ENCODE measurements at places on chromosomes 6 and 20. TPM values are rescaled to one million over a fixed set of nuclear protein-coding genes. Genes with fewer than 3 reads are reported as not detected.

GRCh38 chr6:113291751-113292445 lies 565.2 kb upstream of the MARCKS start:
- H3K4me3 ChIP-seq = no peak overlapping the region
- H3K27me3 ChIP-seq = no peaks in the 10 kb centered on the region
- no peaks in the 10 kb centered on the region for H3K36me3 ChIP-seq
- no peaks in the 10 kb centered on the region for H3K4me1 ChIP-seq

DNA sequence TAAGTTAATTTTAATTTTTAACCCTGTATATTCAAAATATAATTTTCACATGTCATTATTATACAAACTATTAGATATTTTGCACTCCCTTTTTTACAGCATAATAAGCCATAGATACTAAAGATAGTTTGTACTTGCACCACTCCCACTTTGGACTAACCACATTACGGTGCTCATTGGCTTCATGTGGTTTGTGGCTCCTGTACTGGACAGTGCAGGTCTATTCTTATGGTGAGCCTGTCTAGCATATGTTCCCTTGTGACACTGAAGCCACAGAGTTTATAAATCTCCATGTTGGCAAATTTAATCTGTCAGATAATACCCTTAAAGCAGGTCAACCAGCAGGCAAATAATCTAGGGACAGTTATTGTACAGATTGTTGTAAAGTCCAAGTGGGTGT lies 354.4 kb upstream of the KCNQ5 start:
- no peak for DNase-seq
- no peak overlapping the region for H3K4me3 ChIP-seq
- no peaks in the 10 kb centered on the region for H3K27me3 ChIP-seq

DNA sequence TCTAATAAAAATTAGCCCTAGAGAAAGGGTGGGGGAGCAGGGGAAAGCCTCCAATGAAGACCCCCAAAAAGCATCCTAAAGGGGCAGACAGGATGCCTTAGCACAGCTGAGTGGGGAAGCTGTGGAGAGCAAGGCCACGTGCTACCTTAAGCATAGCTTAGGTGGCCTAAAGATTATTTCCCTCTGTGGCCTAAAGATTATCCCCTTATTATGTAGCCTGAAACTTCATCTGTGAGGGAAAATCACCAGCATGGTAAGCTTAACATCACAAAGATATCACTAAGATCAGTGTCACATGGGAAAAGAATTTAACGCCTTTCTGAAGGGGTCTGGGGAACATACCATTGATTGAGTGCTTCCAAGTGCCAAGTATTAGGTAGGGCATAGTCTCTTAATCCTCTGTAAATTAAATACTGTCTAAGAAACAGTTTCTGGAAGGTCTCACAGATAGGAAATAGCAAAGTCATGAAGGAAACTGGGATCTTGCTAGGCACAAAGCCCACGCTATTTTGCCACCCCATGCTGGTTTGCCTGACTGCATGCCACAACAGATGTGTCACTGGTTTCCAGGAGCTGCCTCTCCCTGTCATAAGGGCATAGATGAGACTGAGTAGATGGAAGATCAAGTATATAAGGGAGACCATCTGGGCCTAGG lies 170.0 kb downstream of the HACE1 start:
- no peaks in the 10 kb centered on the region for H3K4me1 ChIP-seq
- H3K36me3 ChIP-seq = no peaks in the 10 kb centered on the region
- no peak overlapping the region for H3K27ac ChIP-seq
- H3K27me3 ChIP-seq = no peaks in the 10 kb centered on the region
- no peak for DNase-seq
- no peak overlapping the region for H3K4me3 ChIP-seq

DNA sequence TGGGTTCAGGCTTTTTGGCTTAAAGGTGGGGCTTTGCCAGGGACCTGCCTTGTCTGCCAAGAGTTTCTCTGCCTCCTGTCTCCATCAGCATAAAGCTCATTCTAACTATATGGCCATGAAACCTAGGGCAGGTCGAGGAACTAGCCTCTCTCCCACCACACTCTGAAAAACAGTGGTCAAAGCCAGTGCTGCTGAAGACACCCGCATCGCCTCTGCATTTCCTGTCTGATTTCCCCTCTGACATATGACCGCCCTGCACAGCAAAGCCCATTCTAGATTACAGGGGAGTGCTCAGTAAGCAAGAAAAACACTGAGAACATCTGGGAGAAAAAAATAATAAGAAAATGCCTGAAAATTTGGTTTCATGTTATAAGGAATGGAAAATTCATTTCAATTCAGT lies 573.6 kb downstream of the PRKN start:
- no peaks in the 10 kb centered on the region for H3K36me3 ChIP-seq
- no peak overlapping the region for H3K27ac ChIP-seq
- H3K4me1 ChIP-seq = peaks cover 6% of the 10 kb centered on the region
- H3K4me3 ChIP-seq = no peak overlapping the region
- DNase-seq = no peak
- H3K27me3 ChIP-seq = no peaks in the 10 kb centered on the region

GRCh38 chr6:141403103-141403502 lies 729.6 kb upstream of the GJE1 start:
- no peaks in the 10 kb centered on the region for H3K36me3 ChIP-seq
- H3K4me3 ChIP-seq = no peak overlapping the region
- DNase-seq = no peak
- H3K27ac ChIP-seq = no peak overlapping the region
- H3K27me3 ChIP-seq = no peaks in the 10 kb centered on the region
- no peaks in the 10 kb centered on the region for H3K4me1 ChIP-seq

Gene ACSS1
- 37.2 TPM for total RNA-seq

Gene MLN
- total RNA-seq = not detected

Gene FOXS1
- total RNA-seq = 3.3 TPM

DNA sequence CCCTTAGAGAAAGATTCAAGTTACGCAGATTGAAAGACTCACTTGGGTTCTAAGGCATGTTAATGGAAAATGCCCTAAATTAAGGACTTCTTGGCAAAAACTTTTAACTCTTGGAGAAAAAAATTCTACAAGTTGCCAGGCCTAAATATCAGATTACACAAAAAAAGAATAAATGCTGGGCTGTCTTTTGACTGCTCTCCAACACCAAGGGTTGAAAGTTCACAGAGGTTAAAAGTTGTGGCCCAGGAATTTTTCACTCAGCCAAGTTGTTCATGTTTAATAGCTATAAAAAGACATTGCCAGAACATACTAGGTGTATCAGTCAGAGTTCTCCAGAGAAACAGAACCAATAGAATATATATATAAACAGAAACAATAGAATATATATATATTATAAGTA lies 268.4 kb upstream of the PRND start:
- no peak for DNase-seq
- H3K27ac ChIP-seq = no peak overlapping the region
- H3K4me3 ChIP-seq = no peak overlapping the region
- no peaks in the 10 kb centered on the region for H3K36me3 ChIP-seq
- no peaks in the 10 kb centered on the region for H3K27me3 ChIP-seq

DNA sequence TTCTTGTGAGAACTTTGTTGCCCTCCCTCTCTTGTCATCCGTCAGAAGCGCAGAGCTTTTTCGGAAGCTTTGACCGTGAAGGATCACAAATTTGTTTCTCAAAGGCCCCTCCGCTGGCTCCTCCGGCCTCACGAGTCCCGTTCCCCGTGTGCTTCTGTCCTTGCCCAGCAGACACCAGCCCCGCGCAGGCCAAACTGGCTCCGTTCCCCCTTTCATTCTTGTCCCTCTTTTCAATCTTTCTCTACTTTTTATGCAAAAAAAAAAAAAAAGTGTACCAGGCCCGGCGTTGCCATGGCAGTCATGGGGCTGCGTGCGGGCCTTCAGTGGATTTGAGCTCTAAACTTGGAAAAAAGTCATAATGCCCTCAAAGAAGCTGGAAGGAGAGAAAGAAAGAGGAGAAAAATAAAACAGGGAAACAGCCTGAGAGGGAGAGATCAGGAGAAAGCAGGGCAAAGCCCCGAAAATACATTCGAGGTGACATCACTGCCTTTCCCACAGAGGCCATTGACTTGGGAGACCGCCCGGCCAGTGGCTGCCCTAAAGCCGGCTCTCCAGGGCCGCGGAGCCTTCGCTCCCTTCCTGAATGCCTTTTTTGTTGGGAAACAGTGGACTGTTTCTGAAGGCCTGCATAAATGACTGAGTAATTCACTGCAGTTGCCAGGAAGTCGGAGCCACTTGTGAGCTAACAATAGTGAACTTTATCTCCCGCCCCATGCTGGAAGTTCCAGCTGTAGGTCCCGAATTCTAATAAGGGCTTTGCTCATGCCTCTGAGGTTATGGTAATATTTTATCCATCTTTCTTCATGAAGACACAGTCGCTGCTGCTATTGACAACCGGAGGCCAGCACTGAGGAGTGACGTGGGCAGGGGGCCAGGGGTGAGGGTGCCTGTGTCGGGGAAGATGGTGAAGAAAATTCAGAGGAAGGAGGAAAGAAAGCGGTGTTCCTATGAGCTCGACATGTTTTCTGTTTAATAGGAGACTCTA lies 670.9 kb downstream of the QKI start:
- H3K27me3 ChIP-seq = no peaks in the 10 kb centered on the region
- H3K36me3 ChIP-seq = no peaks in the 10 kb centered on the region
- H3K4me1 ChIP-seq = no peaks in the 10 kb centered on the region
- peak overlapping the region; percentile 6 for H3K27ac ChIP-seq

Gene NRSN1
- not detected for total RNA-seq

Gene TCF15
- total RNA-seq = 0.43 TPM

- no peaks in the 10 kb centered on the region for H3K36me3 ChIP-seq
- H3K4me1 ChIP-seq = peaks cover 28% of the 10 kb centered on the region
- H3K27ac ChIP-seq = no peak overlapping the region
- no peak for DNase-seq
- no peak overlapping the region for H3K4me3 ChIP-seq
Measured at GRCh38 chr6:45438849-45439406, 61.2 kb upstream of the SUPT3H start.

Gene RING1
- 42.0 TPM for total RNA-seq

Gene BTBD9
- total RNA-seq = 47.9 TPM

DNA sequence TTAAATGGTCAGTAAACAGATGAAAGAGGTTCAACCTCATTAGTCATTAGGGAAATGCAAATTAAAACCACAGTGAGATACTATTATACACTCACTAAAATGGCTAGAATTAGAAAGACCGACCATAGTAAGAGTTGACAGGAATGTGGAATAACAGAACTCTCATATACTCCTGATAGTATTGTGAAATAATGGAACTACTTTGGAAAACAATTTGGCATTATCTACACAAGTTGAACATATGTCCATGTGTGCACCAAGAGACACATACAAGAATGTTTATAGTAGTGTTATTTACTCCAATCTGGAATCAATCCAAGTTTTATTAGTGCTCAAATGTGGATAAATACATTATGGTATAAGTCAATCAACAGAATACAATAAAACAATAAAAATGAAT lies 59.6 kb downstream of the AK9 start:
- no peak for DNase-seq
- no peaks in the 10 kb centered on the region for H3K36me3 ChIP-seq
- no peaks in the 10 kb centered on the region for H3K4me1 ChIP-seq
- no peaks in the 10 kb centered on the region for H3K27me3 ChIP-seq
- H3K27ac ChIP-seq = no peak overlapping the region

Gene MAS1
- not detected for total RNA-seq

Gene LAMP5
- 0.49 TPM for total RNA-seq

Gene CCN6
- total RNA-seq = not detected

DNA sequence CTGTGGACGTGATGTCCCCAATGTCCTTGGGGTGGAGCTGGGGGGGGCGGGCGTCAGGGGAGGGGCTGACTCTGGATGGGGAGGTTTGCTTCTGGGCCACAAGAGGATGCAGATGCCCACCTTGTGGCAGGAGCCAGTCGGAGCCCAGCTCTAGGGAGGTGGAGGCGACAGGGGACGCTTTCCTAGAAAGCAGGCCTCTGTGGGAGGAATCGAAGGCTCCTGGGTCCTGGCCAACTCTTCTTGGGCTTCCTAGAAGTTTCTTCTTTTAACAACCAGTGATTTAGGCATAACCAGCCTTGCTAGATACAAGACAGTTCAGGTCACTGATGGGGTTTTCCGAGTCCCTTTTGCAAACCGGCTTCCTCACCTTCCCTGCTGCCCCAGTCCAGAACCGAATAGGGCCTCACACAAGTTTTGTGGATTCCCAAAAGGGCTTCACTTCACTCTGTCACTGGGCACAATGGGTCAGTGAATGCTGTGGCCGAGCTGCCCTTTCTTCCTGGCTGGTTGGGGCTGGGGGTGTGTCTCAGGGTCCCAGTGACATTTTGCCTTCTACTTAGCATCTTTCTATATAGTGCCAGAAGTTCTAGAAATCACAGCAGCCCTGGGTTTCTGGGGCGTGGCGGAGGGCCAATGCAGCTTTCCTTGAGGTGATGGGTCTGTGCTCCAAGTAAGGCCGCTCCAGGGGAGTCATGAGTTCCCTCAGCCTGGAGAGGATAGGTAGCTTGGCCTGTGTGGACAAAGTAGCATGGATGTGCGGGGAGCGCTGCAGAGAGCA lies 78.4 kb upstream of the FOXP4 start:
- no peaks in the 10 kb centered on the region for H3K36me3 ChIP-seq
- peaks cover 14% of the 10 kb centered on the region for H3K27me3 ChIP-seq
- DNase-seq = peak; percentile 53
- no peak overlapping the region for H3K4me3 ChIP-seq

GRCh38 chr6:140845701-140846100 lies 1287.0 kb upstream of the GJE1 start:
- H3K27me3 ChIP-seq = no peaks in the 10 kb centered on the region

GRCh38 chr20:20466341-20466879 lies 98.5 kb downstream of the INSM1 start:
- H3K4me1 ChIP-seq = no peaks in the 10 kb centered on the region
- no peak overlapping the region for H3K27ac ChIP-seq
- DNase-seq = no peak

- H3K4me3 ChIP-seq = no peak overlapping the region
- no peak overlapping the region for H3K27ac ChIP-seq
- H3K27me3 ChIP-seq = no peaks in the 10 kb centered on the region
- no peaks in the 10 kb centered on the region for H3K36me3 ChIP-seq
Measured at GRCh38 chr6:42436825-42437224, 14.9 kb downstream of the TRERF1 start.

- H3K27me3 ChIP-seq = no peaks in the 10 kb centered on the region
- no peaks in the 10 kb centered on the region for H3K36me3 ChIP-seq
- no peaks in the 10 kb centered on the region for H3K4me1 ChIP-seq
- H3K27ac ChIP-seq = no peak overlapping the region
Measured at GRCh38 chr6:134060491-134061106, 8.2 kb upstream of the SLC2A12 start.

DNA sequence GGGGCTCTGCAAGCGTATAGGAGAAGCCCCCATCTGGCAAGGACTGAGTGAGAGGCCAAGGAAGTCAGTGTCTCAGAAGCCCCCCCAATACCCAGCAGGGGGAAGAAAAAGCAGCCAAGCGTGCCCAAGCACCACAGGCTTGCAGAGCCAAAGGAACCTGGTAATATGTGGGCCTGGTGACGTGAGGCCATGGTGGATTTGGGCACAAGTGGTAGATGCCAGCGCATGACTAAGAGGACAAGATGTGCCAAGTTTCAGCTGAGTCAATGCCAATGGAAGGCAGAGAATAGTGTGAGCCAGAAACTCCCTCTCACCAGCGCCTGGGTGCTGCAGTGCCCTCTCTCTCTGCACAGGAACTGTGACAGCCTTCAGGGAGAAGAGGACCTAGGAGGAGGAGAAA lies 110.0 kb downstream of the QRSL1 start:
- no peaks in the 10 kb centered on the region for H3K27me3 ChIP-seq
- no peak overlapping the region for H3K4me3 ChIP-seq
- H3K36me3 ChIP-seq = no peaks in the 10 kb centered on the region
- no peaks in the 10 kb centered on the region for H3K4me1 ChIP-seq
- peak; percentile 71 for DNase-seq
